ENCODE measurements at places on chromosomes 13 and 19.

- DNase-seq = no peak
Measured at GRCh38 chr19:10144361-10144760, 24.7 kb upstream of the EIF3G start.

GRCh38 chr19:13974073-13974472, 21.8 kb downstream of the DCAF15 start:
- DNase-seq = peak; percentile 59

GRCh38 chr13:113258321-113259054, 38.6 kb upstream of the LAMP1 start:
- DNase-seq = no peak

DNA sequence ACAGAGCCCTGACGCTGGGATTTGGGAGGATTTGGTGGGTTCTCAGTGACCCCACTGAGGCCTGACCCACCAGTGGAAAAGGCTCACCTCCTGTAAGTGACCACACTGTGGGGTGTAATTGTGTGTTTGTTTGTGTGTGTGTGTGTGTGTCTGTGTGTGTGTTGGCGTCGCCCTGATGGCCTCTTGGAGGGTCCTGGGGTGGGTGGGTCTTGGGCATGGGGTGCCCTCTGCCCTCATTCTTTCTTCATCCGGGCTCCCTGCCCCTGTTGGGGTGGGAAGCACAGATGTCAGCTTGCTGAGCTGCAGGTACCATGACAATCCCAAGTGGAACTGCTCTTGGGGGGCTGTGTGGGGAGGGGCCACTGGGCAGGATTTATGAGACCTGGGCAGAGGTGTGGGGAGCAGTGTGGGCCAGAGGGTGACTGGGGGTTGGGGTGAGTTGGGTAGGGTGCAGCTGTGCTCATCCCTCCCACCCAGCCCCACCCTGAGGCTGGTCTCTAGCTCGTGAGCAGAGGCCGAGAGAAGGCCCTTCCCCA, 22.8 kb downstream of the WTIP start:
- no peak for DNase-seq

DNA sequence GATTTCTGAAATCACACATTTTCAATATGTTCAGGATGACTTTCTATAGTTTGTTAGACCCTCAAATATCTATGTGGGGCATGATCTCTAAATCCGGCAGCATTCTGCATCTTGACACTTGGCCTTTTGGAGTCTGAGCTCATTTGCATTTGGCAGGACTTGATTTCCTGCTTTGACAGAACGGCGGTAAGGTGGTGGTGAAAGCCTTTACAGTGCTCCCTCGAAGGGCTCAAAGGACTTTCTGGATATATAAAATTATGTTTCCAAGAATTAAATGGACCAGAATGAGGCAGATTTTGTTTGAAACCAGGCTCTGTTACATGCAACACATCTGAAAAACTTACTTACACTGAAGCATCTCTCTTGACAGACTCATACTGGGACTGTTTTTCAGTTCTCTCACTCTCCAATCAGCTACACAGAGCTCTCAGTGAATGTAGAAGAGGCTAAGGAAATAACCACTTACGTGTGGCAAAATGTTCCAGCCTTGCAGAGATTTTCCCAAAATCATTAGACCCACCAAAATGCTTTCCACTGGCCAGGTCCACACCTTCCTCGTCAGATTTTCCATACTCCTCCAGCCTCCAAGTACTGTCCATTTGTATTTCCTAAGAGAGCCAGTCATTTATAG, 207.2 kb downstream of the SPRY2 start:
- DNase-seq = no peak

- DNase-seq = no peak
Measured at GRCh38 chr13:40161931-40162330, 504.5 kb downstream of the FOXO1 start.

DNA sequence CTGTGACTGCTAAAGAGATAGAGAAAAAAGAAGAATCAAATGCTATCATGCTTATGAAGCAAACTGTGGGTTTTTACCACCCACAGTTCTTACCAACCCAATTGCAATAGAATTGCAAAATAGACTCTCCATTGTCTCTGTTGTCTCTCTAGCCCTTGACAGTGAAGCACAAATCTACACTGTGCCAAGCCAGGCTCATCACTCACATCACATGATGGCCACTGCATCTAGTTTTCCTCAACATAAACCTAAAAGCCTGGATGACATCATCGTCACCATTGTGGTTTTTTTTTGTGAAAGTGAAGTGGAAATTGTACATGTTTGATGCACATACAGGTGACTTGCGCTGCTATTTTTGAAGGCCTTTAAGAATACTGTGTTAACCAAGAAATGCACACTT, 56.1 kb downstream of the KL start:
- DNase-seq = no peak

DNA sequence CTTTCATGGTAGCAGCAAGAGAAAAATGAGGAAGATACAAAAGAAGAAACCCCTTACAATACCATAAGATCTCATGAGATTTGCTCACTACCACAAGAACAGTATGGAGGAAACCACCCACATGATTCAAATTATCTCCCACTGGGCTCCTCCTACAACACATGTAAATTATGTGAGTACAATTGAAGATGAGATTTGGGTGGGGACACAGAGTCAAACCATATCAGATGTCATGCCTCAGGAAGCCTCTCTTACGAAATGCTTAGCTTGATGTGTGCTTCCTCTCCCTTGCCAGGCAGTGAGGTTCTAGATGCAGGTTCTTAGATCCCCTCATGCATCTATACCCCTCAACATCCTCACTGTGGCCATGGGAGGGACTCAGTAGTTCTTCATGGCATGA, 63.2 kb upstream of the RGCC start:
- DNase-seq = no peak

GRCh38 chr13:99758460-99759162, 213.0 kb downstream of the ZIC5 start:
- DNase-seq = no peak

Data from kidney epithelial cell (primary cell).